Stimulated activated CD8-positive, alpha-beta memory T cell treated with anti-CD3 and anti-CD28 coated beads, Interleukin-12 subunit alpha, Interleukin-12 subunit beta, amount 100 ng/mL, for 1 hour (primary cell): ENCODE measurements at places on chromosomes 7 and 10.
A peak's percentile ranks its signal among the peaks of the same experiment; 100 is the strongest.

DNA sequence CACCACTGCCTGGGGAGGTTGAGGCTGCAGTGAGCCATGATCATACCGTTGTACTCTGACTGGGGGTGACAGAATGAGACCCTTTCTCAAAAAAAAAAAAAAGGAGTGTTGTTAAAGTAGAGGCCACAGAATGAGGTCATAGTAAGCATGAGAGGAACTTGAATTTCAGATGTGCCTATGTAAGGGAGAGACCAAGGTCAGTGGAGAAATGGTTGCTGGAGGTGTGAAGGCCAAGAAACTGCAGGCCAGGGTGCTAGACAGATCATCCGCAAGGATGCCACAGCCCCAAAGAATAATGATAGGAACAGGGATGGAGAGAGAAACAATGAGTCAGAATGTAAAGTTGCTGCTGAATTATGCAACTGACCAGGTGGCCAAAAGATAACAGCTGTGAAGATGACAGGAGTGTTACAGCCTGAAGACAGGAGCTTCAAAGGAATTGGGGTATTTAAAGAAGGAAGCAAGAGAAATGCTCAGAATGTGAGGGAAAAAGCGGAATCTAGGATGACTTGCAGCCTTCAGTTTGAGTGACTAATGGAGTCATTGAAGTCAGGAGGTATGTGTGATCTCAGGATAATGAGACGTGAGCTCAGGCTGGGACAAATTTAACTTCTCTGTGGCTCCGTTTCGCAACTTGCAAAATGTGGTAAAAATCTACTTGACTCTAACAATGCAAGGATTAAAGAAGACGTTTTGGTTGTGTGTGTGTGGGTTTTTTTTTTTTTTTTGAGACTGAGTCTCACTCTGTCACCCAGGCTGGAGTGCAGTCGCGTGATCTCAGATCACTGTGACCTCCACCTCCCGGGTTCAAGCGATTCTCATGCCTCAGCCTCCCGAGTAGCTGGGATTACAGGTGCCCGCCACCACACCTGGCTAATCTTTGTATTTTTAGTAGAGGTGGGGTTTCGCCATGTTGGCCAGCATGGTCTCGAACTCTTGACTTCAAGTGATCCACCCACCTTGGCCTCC, 22.2 kb downstream of the TYW1B start:
- no peak for DNase-seq

DNA sequence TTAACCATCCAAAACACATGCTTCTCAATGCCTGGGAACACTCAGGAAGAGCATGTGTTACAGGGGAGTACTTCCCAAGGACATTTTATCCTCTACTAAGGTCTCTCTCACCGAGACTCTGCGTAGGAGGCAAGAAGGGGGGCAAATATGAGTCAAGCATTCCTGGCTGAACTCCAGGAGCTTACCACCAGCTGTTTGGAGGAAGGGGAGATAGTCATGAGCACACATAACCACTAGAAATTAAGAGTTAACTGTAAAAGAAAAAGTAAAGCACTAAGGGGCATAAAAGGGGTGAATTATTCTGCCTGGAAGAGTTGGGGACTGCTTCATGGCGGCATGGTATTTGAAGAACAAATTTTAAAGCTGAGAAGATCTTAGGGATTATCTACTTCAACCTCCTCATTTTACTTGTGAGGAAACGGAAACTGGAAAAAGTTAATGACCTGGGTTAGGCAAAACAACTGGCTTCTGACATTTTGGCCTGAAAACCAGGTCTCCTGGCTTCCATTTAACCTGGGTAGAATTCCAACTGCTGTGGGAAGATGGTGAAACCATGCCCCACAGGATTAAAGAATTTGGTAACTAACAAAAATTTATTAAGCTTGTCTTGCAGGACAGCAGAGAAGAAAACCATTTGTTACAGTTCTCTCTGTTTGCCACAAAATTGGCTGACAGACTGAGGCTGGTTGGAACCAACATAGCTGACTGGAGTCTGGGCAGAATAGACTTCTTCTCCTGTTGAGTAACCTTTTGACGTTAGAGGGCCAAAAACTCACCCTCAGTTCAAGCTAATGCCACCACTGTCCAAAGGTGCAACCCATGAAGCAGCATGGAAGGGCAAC, 85.5 kb downstream of the SLC25A13 start:
- no peak for DNase-seq

GRCh38 chr7:69399401-69399800, 198.9 kb upstream of the AUTS2 start:
- DNase-seq: no peak

- peak; percentile 7 for DNase-seq
These were observed 119.4 kb downstream of the COL28A1 start for GRCh38 chr7:7416031-7416858.

DNA sequence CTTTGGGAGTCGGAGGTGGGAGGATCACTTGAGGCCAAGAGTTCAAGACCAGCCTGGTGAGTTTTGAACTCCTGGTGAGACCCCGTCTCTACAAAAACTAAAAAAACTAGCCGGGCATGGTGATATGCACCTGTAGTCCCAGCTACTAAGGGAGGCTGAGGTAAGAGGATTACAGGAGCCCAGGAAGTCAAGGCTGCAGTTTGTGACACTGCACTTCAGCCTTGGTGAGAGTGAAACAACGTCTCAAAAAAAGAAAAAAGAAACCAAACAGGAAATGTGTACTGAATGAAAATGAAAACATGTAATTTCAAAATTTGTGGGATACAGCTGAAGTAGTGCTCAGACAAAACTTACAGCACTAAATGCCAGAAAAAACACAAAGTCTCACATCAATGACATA, 7.6 kb downstream of the ARHGAP12 start:
- no peak for DNase-seq

DNA sequence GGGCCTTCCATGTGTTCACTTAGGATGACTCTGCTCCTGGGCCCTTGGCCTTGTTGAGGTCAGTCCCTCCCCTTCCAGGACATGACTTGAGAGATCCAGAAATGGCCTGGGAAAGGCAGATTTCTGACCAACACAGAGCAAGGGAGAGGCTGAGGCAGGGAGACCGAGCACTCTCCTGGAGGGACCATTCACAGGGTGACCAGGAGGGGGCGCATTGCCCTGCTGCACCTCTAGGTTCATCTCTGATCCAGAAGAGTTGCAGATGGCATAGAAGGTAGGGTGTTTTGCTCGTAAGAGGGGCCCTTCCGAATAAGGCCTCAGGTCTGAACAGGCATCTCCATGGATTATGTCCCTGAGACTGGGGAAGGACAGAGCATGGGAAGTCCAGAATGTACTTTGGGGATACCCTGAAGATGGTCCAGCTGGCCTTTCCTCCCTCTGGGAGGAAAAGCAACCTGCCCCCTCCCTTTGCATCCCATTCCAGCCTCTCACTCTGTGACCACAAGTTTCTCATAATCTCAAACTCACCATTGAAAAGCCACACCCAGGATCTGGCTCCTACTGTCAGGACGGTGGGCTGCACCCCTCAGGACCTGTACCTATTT, 6.6 kb downstream of the DMBT1 start:
- DNase-seq: no peak

DNA sequence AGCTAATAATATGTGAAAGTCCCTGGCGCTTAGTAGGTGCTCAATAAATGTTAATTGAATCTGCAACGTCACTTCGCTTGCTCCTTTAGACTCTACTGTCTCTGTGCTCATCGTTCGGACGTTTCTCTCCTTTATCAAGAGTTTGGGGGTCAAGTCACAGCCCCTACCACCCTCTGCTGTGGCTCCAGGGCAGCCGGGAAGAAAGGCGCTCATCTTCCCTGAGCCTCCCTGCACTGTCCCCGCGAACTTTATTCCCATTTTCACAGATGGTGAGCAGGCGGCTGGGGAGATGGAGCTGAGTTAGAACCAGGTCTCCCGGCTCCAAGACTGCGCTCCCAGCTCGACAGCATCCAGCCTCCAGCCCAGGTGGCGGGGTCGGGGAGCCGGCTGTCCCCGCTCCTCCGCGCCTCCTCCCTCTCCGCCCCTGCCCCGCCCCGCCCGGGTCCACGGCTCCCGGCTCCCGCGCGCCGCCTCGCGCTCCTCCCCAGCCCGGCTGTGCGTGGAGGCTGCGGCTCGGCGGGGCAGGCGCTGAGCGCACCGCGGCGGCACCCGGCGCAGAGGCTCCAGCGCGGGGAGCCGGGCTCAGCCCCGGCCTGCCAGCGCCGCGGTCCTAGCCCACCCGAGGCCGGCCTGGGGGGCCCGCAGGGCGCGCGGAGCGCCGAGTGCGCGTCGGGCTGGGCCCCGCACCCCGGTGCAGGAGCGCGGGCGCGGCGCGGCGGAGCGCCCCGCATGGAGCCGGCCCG, at the start of gene CLEC2L:
CLEC2L (plus strand) TSS at position 487 of the 743 bp plus-strand sequence; CDS start at position 730, 243 bp downstream.
- no peak for DNase-seq

GRCh38 chr7:32535162-32535702, 39.9 kb downstream of the AVL9 start:
- DNase-seq: no peak

GRCh38 chr10:125720002-125720382, 483 bp downstream of the EDRF1 start:
- no peak for DNase-seq

- no peak for DNase-seq
These were observed 17.0 kb downstream of the ATE1 start for GRCh38 chr10:121910673-121911420.

GRCh38 chr10:130340816-130341215, 204.6 kb downstream of the GLRX3 start:
- no peak for DNase-seq

DNA sequence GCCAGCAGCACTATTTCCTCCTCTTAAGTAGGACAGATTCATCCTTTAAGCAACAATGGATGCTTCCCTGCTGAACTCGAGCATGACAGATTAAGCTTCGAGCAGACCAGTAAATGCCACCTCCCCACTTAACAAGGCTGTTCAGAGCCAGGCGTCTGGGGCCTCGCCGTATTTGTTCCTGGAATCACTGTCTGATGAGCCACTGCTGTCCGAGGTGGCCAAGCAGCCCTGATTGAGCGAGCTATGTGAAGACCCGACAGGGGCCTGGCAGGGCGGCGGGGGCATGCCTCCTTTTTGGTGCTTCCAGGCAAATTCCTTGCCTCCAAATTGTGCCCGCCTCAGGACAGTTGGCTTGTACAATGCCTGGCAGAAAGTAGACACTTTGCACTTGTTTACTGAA, 862.6 kb downstream of the NRG3 start:
- no peak for DNase-seq

- no peak for DNase-seq
These were observed 105.0 kb upstream of the AMPH start for GRCh38 chr7:38736138-38736537.

GRCh38 chr7:25894002-25894901, 257.7 kb upstream of the NFE2L3 start:
- no peak for DNase-seq

DNA sequence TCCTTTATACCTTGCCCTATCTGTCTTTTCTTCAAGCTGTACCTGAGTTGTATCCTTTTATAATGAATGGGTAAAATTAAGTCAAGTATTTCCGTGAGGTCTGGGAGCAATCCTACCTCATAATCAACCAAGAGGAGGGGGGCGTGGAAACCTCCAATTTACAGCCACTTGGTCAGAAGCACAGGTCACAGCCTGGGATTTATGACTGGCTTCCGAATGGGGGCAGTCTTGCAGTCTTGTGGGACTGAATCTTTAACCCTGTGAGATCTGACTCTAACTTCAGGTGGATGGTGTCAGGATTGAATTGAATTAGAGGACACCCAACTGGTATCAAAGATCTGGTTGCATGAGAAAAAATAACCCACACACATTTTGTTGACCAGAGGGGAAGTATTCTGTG, 23.5 kb upstream of the KCNMA1 start:
- no peak for DNase-seq

- DNase-seq: no peak
These were observed 134.7 kb downstream of the POLR1F start for GRCh38 chr7:19574131-19574530.

GRCh38 chr7:69651101-69651590, 52.9 kb downstream of the AUTS2 start:
- peak; percentile 6 for DNase-seq

GRCh38 chr10:67297637-67298181, 371.9 kb downstream of the LRRTM3 start:
- no peak for DNase-seq

GRCh38 chr10:48533951-48534720, 70.7 kb downstream of the ARHGAP22 start:
- no peak for DNase-seq

DNA sequence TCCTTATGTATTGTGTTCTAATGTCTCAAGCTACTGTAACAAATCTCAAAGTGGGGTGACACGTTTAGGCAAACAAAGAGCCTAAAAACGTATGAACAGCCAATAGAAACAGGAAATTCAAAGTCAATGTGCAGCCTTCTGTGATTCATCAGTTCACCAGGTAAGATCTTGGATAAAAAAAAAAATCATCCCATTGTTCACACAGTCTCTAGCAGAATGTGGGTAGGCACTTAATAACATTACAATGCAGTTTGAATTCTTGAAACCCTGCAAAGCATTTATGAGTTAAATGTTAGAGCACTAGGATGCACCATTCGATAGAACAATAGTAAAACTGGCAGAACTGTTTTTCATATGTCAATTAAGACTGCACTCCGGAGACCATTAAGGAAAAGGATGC, 88.2 kb upstream of the HDAC9 start:
- DNase-seq: no peak

- no peak for DNase-seq
These were observed 24.5 kb upstream of the IL6 start for GRCh38 chr7:22702516-22702915.

DNA sequence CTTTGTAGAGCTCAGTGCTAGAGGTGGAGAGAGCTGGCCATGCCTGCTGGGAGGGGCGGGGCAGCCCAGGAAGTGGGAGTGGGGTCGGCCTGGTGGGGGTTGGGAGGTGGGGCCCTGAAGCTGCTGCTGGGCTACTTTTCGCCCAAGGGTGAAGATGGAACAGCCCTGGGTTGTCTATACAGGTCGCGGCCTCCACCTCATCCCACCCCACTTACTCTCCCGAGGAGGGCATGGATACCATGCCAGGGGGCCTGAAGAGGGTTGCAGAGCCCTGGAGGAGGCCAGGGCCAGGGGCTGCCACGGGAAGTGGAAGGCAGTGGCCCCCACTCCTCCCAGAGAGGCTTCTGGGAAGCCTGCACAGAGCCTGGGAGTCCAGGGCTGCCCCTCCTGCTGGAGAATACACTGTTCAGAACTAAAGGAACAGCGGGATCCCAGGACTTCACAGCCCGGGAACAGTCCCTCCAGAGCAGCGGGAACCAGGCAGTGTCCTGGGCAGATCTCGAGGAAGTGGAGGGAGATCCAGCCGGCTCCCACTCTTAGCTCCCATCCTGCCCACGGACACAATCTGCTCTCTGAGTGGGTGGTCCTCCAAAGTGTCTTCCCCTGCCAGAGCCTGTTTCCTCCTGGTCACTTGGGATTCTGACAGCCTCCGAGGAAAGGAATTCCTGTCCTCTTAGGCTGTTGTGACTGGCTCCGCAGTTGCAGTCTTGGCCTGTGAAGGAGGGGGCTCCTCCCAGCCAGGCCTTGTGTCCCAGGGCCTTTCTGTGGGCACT, 23.5 kb downstream of the MAT1A start:
- no peak for DNase-seq

GRCh38 chr10:52020702-52021101, 293.4 kb upstream of the DKK1 start:
- no peak for DNase-seq

GRCh38 chr7:33926535-33926934, 21.2 kb downstream of the BMPER start:
- no peak for DNase-seq
